Stimulated activated CD8-positive, alpha-beta memory T cell treated with anti-CD3 and anti-CD28 coated beads, Interleukin-12 subunit alpha, Interleukin-12 subunit beta, amount 100 ng/mL, for 1 hour (primary cell): ENCODE measurements at places on chromosomes 2 and 18.

DNA sequence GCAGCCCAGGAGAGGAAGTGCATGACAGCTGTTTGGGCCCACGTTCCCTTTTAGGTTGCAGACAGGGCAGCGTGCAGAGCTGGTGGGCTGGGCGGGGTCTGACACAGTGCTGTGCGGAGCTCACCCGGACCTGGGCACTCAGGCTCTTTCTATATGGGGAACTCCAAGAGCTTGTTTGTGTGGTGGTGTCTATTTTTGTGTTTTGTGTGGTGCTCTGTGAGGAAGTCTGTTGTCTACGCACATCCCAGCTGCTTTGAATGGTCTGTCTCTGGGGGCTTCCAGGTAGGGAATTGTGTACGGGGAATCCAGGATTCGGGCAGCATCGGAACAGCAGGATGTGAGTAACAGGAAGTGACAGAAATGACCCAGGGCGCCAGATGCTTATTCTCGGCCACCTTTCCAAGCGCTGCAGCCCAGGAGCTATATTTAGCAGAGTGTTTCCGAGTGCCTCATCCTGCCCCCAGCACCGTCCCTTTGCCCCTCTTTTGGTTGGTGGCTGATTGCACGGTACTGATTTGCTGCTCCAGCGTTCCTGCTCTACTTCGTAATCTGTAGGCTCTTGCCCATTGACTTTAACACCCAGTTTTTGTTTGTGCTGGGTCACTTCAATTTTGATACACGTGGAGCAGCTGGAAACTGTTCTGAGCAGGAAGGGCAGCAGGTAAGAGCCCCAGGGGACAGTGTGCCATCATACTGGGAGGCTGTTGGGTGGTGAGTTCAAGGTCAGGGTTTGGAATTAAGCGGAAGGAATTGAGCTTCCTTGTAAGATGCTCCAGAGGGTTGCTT is 64.7 kb downstream of the DGKD start:
- DNase-seq, result no peak

DNA sequence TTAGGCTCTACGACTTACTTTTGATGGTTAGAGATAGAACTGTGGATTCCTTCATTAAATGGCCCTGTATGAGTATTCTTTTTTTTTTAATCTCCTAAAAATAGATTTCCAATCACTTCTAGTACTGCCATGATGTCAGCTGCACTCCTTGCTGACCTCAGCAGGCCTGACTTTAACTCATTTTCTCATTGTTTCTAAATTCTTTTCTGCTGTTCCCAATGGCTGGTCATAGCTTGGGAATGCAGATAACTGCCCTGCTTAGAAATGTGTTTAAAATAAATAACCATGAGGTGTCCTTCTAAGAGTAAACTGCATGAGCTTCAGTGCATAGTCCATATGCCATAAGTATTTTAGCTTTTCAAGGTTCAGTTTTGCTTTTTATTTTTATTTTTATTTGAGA is 15.7 kb downstream of the CCDC85A start:
- DNase-seq, result no peak

- no peak for DNase-seq
Observed at GRCh38 chr2:86704459-86704971, 15.6 kb upstream of the RMND5A start.

DNA sequence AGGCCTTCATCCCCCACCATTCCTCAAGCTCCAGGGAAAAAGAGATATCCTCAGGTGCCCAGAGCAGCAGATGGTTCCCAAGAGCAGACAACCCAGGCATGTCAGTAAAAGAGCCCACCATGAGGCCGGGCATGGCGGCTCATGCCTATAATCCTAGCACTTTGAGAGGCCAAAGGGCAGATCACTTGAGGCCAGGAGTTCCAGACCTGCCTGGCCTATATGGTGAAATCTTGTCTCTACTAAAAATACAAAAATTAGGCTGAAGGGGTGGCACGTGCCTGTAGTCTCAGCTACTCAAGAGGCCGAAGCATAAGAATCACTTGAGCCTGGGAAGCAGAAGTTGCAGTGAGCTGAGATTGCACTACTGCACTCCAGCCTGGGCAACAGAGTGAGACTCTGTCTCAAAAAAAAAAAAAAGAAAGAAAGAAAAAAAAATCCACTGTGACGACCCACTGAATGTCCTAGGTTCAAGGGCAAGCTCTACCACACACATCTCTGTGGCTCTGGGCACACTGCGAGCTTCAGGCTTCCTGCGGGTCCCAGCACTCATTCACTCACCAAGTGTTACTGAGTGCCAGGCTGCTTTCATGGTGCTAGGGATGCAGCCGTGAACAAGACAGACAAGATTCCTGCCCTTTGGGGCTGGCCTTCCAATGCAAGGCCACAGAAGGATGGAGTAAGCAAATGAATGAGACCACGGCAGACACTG is 6.5 kb upstream of the DUSP2 start:
- no peak for DNase-seq

GRCh38 chr18:45938488-45938935 is 28.6 kb downstream of the EPG5 start:
- no peak for DNase-seq

DNA sequence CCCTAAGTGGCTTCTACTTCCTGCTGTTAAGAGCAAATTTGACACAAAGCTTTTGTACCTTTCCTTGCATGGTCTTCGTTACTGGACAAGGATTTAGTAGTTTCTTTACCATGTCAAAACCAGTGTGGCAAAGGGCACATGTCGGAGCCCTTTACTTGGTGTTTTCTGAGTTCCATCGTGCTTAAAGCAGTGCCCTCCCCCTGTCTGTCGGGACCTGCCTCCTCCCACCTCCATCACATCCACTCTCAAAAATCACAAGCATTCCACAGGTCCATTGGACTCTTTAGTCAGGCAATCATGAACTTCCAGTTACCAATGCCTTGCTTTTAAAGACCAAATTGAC is 763 bp downstream of the CCDC141 start:
- no peak for DNase-seq

DNA sequence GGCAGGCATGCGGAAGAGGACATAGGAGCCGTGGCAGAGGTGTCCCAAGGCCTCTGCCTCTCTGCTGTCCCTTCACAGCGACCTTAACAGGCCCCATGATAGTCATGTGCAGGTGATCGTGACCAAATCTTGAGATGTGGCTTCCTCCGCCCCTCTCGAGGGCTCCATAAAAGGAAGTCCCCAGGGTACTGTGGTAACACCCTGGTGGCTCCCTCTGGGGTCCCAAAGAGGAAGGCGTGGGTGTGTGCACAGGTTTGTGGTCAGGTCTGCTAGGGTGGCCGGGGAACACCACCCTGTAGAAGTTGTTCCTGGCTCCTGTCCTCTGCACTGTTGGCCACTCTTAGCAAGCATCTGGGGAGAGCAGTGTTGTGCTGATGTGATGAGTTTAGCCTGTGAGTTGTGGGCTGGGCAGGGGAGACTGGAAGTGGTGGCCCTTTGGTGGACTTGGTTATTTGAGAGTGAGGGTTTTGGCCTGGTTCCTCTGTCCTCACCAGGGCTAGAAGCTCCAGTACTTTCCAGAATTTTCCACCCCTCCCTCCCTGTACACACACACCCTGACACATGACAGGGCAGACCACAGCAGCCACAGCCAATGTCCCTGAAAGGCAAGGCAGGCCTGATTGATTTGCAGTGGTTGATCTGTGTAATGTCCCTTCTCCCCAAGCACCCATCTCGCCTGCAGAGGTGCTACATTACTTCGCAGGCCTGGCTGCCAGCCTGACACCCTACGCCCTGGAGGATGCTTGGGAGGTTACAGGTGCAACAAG is 68.9 kb upstream of the BOD1L2 start:
- DNase-seq, result no peak

DNA sequence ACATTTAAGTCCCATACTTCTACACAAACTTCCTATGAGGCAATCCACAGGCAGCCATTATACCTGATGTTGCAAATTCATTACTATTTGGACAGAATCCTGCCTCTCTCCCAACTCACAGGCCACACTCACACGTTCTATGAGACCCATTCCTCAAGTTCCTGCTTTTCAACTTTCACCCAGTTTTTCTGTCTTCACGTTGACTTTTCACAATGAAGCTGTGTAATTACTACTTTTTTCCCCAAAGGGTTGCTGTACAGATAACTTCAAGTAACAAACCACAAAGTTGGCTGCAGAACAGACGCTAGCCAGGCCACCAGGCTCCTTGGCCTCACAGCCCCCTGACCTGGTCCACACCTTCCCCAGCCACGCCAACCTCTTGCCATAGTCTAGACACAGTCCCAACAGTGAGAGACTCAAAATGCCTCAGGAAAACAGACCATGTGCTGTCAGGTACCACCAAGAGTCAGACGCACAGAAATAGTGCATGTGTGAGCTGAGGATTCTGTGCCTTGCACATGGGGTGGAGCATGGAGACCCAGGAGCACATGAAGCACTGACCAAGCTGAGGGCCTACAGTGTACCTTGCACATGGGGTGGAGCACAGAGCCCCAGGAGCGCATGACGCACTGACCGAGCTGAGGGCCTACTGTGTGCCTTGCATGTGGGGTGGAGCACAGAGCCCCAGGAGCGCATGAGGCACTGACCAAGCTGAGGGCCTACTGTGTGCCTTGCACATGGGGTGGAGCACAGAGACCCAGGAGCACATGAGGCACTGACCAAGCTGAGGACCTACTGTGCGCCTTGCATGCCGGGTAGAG is 61.0 kb downstream of the EIPR1 start:
- DNase-seq, result no peak

DNA sequence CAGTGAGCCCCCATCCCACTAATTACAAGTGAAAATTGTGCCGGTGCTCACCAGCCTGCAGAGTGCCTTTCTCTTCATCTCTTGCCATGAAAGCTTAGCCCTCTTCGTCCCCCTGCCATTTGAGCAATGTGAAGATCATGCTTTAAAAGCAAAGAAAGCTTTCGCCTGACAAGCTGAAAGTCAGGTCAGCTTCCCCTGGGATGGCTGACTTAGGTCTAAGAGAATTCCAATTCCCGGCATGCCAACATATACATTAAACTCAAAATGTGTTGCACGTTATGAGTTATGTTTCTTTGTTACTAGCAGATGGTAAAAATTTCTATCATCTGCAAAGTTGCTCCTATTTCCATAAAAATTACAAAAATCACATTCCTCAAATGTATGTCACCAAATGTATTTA is 129.8 kb downstream of the AFF3 start:
- DNase-seq, result no peak

DNA sequence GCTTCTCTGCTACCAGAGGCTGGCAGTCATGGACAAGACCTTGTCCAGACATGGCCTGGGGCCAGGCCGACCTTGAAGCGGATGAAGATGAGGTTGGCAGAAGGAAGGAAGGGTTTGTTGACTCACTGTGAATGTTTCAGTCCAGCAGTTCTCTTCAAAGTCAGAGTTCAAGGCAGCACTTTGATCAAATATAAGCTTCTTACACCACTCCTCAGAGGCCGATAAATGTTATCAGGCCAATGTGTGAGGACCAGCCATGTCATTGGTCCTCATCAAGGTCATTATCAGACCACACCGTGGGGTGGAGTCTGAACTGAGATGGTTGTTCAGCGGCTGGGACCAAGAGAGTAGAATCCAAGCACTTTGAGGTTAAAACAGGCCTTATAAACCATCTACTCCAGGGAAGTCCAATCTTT is 35.5 kb downstream of the QPCT start:
- DNase-seq, result no peak

GRCh38 chr2:216029416-216030129 is 16.2 kb upstream of the MREG start:
- DNase-seq, result no peak

- DNase-seq, result no peak
Observed at GRCh38 chr2:65402780-65403528, 29.4 kb downstream of the SPRED2 start.

- DNase-seq, result no peak
Observed at GRCh38 chr2:231527091-231527395, 3.2 kb downstream of the NMUR1 start.

- no peak for DNase-seq
Observed at GRCh38 chr2:20501974-20502373, 55.1 kb downstream of the RHOB start.

GRCh38 chr18:58769321-58769720 is 95.4 kb upstream of the ZNF532 start:
- DNase-seq, result no peak

DNA sequence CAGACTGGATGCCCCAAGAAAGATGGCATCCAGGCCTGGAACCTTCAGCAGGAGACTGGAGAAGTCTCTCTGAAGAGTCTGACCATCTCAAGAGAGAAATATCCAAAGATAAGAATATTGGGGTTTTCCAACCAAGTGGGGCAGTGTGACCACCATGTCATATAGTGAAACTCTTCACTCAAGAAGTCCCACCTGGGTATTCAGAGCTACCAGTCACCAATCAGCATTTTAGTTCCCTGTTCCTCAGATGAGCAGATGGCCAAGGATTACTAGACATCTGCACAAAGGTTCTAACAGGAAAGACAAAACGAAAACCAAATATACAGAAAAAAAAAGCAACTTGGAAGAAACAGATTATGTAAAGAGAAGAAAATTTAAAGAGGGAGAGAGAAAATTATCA is 38.5 kb upstream of the CXCR4 start:
- no peak for DNase-seq

DNA sequence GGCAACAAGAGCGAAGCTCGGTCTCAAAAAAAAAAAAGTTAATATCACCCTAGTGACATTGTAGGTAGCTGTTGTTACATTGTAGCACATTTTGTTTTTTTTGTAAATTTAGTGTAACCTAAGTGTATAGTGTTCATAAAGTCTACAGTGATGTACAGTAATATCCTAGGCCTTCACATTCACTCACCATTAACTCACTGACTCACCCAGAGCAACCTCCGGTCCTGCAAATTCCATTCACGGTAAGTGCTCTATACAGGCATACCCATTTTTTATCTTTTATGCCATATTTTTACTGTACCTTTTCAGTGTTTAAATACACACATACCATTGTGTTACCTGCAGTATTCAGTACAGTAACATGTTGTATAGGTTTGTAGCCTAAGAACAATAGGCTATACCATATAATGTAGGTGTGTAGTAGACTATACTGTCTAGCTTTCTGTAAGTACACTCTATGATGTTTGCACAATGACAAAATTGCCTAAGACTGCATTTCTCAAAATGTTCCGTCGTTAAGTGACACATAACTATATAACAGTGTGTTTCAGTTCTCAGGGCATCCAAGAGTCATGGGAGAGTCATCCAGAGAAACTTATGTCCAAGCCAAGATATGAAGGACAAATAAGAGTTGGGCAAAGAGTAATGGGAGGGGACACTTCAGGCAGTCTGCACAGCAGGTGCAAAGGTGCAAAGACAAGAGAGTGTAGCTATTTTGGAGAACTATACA is 68.4 kb downstream of the TANK start:
- DNase-seq, result no peak

GRCh38 chr2:85778646-85779379 is 25.0 kb downstream of the ATOH8 start:
- DNase-seq, result no peak

- DNase-seq, result no peak
Observed at GRCh38 chr2:169232551-169233154, 129.7 kb downstream of the LRP2 start.

- no peak for DNase-seq
Observed at GRCh38 chr2:183214680-183215079, 90.4 kb downstream of the NUP35 start.

GRCh38 chr2:152028182-152028862 is 70.5 kb downstream of the CACNB4 start:
- DNase-seq, result no peak

- no peak for DNase-seq
Observed at GRCh38 chr2:42841344-42841743, 49.0 kb upstream of the HAAO start.
